ENCODE measurements at places on chromosomes 16 and 17.
A peak's percentile ranks its signal among the peaks of the same experiment; 100 is the strongest.

- DNase-seq = no peak
Measured at GRCh38 chr16:87823181-87823929, 46.0 kb downstream of the SLC7A5 start.

DNA sequence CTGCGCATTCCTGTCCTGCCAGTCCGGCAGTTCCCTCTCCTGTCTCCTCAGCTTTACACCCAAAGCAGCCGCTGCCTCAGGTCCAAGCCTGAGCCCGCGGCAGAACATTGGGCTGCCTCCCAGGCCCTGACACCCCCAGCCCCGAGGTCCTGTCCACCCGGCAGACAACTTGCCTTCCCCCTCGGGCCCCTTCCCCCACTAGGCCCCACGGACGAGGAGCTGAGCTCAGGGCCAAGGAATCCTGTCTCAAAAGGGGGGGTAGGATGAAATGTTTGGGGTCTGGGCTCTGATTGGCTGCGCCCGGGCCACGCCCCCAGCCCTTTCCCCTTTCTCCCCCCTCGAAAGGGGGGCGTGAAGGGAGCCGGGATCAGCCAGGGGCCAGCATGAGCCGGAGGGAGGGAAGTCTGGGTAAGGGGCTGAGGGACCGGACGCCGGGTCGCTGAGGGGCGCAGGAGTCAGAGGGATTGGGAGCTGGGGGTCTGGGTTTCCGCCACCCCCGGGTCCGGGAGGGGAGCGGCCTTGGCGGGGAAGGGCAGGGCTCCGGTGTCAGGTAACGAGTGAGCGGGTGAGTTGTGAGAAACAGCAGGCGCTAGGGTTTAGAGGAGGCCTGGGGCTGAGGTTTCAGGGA lies at the start of gene CTF1:
Gene CTF1 (plus strand): TSS at position 354 of the 628 bp plus-strand sequence. CDS start 30 bp downstream, at position 384.
- no peak for DNase-seq

DNA sequence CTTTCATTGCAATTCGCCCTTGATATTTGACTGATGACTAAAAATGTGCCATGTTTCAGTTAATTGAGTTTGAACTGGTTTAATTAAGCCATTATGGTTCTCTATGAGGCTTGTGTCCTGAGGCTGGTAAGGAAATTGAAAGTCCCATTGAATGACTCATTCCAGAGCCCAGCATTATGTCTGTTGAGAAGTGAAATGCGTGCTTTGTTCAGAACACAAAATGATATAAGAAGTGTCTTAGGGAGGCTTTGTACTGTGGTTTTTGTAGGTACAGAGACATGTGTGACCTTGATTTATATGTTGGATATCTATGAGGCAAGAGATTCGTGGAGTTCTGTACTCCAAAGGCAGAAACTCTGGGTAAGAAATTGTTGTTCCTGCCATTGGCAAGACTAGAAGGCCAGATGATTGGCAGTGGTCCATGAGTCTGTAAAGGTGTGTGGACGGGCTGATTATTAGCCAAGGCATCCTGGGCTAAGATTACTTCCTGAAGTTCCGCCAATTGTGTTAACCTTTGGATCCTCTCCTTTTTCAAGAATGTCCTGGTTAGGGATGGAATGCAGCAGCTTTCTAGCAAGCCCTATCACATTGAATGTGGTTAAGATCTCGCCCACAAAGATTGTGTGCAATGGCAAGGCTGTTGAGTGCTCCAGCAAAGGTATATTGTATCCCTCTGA lies 103.7 kb downstream of the NPIPB5 start:
- DNase-seq = no peak

DNA sequence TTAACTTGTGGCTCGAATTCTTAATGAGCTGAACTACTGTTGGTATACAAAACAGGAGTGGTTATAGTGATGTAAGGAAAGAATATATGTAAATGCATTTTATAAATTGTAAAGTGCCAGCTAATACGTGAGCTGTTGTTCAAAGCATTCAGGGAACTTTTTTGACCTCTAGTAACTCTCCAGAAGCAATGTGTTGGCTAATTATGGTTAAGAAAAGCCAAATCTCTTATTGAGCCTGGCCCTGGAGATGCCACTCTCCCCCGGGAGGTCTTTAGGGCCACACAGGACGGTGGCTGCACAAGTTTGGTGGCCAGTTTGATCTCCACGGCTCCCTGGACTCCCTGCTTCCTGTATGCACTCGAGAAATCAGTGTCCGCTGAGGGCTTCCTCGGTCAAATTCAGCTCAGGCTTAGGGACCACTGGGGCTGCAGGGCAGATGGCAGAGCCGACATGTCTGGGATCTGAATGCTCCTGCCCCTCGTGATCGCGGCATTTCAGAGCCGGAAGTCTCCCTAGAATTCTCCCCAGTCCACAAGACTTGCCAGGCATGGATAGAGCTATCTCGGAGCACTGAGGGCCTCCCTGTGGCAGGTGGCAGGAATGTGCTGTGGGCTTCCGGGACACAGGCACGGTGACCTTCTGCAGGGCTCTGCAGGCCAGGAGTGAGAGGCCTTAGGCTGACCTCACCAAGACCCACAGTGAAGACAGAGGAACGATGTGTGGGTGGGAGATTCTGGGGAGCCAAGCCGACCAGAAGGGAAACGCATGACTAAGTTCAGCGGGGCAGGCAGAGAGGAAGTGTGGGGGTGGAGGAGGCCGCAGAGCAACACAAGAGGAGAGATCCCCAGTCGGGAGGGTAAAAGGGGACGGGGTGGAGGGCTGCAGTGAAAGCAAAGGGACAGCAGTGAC lies 18.6 kb upstream of the PITPNM3 start:
- DNase-seq = peak; percentile 52

GRCh38 chr16:11296706-11297491 lies 15.8 kb upstream of the PRM1 start:
- no peak for DNase-seq

- peak; percentile 89 for DNase-seq
Measured at GRCh38 chr16:2520097-2520783, at the start of gene AMDHD2. Gene AMDHD2 (plus strand): TSS chr16:2520371. CDS start chr16:2520459, 88 bp downstream.

- no peak for DNase-seq
Measured at GRCh38 chr16:69399361-69399760, 13.6 kb upstream of the TERF2 start.

GRCh38 chr16:24939738-24940137 lies 75.4 kb downstream of the ARHGAP17 start:
- DNase-seq = no peak
